ENCODE measurements at places on chromosomes 6 and 20.

- no peak for DNase-seq
Observed at GRCh38 chr6:54094786-54095185, 16.5 kb upstream of the MLIP start.

GRCh38 chr6:118606858-118607257, 44.5 kb downstream of the CEP85L start:
- no peak for DNase-seq

DNA sequence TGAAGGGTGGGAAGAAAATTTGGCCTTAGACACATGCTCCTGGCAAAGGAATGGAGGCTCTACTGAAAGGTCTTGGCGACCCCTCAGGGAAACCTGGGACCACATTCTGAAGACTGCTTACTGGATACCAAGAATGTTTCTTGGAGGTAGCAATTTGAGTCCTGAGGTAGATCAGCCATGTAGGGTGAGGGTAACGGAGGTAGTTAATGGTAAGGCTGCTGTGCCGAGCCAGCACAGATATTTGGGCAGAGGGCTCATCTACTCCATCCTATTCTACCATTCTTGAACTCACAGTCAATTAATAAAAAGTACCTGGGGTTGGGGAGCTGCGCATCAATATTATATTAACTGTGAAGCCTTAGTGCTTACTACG, 401 bp upstream of the PHF3 start:
- DNase-seq, result no peak

DNA sequence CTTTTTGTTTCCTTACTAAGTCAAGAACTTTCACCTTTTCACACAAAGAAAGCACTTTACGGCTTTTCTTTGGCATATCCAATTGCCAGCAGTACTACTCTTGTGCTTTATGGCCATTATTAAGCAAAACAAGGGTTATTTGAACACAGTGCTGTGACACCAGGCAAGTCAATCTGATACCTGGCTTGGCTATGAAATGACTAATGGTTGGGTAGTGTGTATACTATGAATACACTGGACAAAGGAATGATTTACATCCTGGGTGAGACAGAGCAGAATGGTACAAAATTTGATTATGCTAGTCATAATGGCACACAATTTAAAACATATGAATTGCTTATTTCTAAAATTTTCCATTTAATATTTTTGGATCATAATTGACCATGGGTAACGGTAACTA, 22.1 kb upstream of the ADGRF1 start:
- no peak for DNase-seq

DNA sequence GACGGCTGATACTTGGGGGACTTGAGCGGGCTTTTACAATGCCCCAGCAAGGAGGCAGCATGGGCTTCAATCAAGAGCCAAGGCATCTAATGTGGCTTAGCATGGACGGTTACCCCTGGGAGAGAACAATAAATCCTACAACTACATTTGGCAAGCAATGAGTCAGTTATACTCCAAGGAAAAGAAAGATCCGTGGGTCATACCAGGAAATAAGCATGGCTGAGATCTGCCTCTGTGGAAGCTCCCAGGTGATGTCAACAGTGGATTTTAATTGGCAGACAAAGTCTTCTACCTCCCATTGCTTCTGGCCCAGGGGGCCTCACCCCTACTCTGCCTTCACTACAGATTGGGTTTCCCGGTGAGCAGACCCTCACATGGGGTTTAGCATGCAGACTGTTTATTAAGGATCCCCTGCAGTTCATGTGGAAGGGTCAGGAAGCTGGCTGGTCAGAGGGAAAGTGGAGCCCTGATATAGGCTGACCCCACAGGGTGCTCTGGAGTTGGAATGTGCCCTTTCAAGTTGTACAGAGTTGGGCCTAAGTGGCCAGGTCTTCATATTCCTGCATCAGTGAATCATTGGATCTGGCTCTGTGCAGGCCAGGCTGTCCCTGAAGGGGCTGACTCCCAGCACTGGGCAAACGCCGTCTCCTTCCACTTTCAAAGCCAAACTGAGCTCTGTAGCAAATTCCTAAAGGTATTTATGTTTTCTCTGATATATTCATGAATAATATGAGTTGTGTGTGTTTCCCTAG, 91.3 kb upstream of the GGTLC1 start:
- DNase-seq, result no peak

DNA sequence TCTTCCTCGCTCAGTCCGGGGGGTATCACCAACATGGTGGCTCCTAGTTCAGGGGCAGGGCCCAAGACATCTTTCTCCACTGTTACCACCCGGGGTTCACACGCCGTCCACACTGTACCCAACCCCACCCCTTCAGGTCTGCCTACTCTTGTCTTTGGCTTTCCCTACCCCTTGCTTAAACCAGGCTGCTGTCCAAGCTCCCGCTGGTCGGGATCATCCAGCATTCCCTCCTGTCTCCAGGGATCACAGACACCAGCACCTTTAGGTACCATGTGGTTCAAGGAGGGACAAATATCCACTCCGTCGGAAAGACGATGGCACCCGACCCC, 395 bp downstream of the NELFE start:
- no peak for DNase-seq

- no peak for DNase-seq
Observed at GRCh38 chr6:44254191-44255104, 2.9 kb downstream of the SLC35B2 start.

DNA sequence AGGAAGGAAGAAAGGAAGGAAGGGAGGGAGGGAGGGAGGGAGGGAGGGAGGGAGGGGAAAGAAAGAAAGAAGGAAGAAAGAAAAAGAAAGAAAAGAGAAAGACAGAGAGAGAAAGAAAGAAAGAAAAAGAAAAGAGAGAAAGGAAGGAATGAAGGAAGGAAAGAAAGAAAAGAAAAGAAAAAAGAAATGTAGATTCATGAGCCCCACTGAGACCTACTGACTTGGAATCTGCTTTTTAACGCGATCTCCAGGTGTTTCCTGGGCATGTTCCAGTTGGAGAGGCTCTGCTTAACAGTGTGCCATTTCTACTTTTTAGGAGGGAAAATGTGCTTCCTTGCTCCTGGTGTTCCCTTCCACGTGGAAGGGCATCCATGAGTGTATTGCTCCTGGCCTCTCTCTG, 16.4 kb downstream of the DEFB132 start:
- no peak for DNase-seq

DNA sequence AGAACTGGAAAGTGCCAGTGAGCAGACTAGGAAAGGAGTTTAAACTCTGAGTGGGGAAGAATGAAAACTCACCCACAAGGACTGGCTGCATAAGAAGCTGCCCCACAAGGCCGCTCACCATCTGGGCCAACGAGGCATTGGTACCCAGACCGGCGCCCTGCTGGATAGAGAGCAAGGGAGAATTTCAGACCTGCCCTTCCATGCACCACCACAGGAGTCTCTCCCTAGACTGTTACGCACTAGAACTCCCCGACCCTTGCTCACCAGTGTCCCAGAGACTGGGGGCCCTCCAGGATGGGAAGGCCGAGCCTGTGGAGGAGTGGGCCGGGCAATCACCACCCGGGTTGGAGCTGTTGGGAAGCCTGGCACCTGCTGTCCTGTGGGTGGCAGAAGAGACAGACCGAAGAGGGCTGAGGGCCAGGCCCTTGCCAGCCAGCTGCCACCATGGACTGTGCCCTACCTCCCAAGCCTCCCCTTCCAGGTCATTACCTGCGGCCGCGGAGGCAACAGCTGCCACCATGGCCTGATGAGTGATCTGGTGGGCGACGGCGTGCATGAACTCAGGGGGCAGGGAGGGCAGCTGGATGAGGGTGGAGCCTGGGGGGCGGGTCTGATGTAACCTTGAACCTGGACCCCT, 8.5 kb downstream of the BAG6 start:
- no peak for DNase-seq

DNA sequence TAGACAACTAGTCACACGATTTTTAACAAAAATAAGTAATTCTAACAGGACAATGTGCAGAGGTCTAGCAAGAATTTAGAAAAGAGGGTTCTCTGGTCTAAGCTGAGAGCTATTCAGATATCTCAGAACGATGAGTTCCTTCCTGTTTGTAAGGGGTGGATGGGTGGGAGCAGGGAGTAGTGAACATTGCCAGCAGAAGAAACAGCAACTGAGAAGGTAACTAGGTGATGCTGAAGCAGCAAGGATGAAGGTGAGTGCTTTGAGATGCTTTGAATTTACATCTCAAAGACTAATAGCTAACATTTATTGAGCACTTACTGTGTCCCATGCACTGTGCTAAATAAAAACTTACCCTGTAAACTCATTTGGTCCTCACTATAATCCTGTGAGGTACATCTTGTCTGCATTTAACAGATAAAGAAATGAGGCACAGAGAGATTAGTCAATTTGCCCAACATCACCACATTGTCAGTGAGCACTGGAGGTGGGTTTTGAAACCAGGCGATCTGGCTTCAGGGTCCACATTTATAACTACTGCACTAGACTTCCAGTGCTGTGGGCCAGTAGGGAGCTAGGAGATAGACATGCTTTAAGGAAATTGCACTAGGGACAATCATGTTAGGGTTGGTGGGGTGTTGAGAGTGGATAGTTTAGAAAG, 15.7 kb downstream of the BRD2 start:
- DNase-seq, result no peak
